ENCODE measurements at places on chromosomes 6 and 20.

DNA sequence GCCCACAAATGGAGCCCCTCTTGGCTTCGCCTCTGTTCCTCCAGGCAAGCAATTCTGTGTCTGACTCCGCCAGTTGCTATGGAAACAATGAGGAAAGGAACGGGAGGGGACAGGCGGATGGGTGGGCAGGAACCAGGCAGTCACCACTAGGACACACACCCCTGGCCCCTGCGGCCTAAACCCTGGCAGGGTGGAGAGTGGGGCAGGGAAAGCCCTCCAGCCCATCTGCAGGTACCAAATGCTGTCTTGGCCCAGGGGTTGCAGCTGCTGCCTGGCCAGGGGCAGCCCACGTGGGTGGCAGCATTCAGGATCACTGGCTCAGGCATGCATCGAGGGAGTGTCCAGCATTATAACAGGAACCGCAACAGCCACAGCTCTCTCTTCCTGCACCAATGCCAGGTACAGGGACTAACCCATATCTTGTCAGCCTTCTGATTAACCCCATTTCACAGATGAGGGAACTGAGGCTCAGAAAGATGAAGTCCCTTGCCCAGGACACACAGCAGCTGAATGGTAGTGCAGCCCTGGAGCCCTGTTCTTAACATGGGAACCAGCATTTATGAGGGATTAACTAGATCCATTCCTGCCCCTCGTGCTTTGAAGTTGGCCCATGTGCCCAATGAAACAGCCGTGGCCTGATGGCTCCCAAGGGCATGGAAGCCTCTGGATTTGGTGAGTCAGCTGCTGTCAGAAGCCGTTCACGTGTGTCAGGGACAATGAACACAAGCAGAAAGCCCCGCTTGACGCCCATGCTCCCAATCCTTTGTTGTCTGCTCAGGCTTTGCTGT is 66.3 kb downstream of the NOL4L start:
- no peak for DNase-seq

- no peak for DNase-seq
These were observed 24.5 kb downstream of the REPS1 start for GRCh38 chr6:138963531-138963930.

DNA sequence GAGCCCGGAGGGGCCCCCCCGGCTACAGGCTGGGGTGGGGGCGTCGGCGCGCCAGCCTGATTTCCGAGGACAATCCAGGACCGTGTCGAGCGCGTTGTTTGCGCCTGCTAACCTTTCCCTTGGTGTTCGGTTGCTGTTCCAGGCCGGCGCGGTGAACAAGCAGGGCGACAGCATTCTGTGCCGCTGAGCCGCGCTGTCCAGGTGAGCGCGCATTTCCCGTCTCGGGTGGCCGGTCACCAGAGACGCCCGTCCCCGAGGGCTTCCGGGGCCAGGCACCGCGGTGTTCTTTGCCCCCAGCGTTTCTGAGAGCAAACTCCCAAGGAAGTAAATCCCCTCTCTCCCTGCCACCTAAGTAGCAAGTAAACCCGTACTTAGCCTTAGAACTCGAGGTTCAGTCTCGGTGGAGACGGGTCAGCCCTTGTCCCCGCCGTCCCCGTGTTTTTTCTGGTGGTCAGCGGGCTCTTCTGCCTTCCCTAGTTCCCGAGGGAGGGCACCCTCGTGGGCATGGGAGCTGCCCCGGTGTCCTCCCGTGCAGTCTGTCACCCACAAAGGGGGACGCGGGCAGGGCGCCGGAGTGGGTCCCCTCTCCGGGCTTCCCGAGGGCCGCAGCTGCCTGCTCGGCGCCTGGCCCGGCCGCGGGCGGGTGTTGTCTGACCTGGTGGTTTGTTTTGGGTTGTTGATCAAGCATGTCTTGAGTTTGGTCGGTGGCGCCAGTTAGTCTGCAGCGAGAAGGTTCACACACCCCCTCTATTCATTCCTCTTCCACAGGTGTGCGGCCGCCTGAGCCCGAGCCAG is 1.5 kb downstream of the ID4 start:
- no peak for DNase-seq

DNA sequence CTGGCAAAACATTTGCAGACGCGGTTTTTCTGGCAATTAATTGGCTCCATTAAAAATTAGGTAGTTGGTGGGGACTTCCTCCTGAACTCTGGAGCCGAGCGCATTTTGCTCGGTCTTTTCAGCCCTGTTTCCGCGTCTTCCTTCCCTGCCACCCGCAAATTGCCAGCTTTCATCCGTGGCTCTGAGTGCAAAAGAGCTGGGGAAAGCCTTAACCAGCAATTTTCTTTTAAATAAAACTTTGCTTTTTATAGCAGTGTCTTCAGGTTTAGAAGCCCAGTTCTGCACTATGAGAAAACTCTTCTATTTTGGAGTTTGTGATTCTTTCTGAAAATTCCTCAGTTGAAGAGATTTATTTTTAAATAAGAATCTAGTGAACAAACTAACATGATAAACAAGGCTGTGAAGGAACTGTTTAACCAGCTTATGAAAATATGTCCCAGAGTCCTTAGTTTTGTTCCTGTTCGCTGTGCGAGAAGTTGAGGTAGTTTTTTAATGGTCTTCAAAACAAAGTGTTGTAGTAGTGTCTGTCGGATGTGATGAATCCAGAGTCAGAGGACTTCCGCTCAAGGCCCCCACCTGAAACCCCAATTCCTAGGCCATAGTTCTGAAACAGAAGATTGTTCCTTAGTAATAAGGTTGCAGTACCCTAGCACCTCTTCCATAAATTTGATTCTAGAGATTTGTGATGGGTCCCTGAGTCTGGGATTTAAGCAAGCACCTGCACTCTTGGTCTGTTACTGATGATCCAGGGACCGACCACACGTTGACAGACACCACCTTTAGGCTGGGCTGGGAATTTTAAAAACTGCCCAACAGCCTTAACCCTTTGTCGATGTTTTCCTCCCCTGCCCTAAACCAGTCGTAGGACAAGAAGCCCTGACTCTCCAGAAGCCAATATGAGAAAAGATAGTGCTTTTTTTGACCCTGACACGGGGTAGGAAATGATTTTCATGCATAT is 950 bp downstream of the KCTD20 start:
- no peak for DNase-seq

DNA sequence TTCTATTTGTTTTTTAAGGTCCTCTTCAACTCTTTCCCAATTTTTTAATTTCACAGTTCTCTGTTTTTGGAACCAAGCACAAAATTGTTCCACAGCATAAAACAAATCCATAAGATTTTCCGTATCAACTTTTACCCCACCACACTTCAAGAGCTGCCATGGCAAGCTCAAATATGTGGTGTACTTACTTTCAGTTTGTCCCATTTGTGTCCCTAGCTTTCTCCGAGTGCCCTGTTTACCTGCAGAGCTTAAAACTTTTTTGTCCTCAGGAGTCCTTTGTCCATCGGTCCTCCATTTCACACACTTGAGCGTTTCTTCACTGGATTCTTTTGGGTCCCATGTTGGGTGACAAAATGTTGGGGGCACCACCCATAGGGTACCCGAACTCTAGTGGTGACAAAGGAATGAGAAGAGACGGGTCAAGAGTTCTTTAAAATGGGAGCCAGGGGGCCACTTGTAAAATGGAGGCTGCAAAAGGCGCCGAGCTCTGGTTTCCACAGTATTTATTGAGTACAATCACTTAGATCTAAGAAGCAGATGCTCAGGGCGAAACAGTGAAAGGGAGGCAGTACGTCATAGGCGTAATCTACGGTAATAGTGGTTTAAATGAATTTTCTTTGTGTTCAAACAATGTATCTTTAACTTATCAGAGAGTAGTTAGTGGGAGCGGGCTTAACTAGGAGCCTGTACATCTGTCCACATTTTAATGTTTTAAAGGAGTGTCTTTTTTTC is 39.8 kb upstream of the SERINC1 start:
- DNase-seq, result no peak

DNA sequence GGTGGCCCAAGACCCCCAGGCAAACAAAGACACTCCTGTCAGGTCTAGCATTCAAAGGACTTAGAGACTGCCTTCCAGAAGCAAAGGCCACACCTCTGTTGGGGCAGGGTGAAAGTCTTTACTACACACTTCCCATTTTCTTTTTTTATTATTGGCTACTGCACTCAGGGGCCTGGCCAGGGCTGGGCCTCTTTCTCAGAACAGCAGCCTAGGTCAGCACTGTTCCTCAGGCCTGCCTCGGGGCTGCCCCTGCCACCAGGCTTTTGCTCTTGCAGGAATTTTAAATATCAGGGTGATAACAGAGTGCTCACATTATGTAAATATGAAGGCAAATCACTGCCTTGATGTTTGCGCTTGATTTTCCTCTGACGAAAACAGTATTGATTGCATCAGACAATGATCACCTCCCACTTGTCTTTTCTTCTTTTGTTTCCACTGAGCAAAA is 18.5 kb downstream of the GSTA4 start:
- DNase-seq, result peak; percentile 45

DNA sequence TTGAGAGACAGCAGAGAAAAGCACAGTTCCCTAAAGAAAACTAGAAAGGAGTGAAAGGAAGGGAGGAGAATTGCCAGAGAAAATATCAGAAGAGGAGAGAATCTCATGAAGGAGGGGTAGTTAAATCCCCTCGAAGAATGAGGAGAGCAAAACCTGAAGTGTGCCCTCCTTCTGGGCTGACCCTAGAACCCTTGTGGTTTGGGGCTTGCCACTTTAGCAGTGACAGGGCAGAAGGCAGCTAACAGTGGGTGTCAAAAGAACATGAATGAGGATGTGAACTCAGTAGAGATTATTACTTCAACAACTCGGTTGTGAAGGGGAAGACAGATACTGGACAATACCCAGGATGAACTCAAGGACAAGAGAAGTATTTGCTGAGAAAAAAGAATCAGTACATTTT is 73.6 kb downstream of the RALGAPA2 start:
- DNase-seq, result no peak

DNA sequence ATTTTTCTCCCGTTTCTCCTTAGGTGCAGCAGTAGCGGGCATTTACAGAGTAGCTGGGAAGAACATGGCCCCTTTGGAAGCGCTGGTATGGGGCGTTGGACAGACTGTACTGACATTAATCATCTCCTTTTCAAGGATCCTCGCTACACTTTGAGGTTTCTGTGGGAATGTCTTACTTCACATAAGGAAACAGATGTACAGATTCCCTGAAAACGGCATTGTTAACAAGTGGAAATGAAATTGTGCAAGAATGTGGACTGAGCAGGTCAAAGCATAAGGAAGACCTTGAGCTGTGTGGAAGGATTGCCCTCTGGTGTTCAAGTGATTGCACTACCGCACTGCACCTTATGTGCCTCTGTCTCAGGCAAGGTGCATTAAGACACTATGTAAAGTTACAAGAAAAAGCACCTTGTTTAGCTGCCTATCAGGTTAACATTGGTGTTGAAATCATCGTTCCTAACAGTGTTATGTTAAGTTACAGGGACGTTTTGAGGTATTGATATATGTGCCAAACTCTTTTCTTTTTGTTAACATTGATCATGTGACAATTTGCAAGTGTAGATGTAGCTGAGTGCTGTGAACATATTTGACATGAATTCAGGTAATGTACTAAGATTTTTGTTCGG is 38.0 kb downstream of the TMEM170B start:
- DNase-seq, result peak; percentile 47

DNA sequence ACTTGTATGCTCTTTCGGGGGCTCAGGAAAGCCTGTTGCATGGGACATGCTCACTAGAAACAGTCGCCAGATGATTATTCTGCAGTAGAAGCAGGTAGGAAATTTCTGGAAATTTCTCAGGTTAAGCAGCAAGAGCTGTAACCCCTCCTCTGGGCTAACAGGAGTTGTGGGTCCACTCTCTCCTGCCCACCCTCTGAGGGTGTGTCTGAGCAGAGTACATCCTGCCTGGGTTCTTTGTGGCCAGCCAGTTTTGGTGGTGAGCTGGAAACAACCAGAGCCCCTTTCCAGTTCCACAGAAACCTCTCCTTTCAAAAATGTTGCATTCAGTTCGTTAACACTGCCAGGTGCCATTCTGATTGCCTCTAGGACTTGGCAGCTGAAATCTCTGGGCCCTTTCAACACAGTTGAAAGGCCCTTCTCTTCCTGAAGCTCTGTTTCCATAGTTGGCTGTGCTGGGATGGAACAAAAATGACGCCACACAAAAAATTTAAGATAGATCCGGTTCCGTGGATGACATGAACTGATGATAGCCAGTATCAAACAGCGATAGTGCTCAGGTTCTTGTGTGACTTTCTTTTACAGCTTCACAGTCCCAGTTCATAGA is 38.5 kb downstream of the PLCG1 start:
- no peak for DNase-seq

DNA sequence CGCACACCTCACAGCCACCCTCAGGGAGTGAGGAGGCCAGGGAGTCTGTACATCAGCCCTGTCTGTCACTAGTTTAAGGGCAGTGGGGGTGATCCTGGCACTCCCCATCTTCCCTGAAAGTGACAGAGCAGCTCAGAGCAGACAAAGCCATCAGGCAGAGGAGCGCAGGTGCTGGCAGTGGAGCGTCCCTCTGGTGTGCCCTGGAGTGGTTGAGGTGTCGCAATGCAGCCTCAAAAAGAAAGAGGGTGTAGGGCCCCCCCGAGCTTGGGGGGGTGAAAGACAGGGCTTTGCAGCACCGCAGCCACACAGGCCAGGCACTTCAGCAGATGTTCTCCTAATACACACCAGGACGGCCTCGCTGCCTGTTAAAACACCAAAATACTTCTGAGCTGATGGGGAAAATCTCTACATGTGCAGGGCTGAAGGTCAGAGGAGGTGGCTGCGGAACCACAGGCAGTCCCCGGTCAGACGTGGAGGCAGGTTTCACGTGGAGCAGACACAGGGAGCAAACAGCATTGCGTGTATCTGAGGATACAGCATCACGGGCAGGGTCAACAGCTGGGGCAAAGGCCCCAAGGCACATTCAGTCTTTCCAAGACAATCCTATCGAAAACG is 69.5 kb downstream of the PREX1 start:
- no peak for DNase-seq

DNA sequence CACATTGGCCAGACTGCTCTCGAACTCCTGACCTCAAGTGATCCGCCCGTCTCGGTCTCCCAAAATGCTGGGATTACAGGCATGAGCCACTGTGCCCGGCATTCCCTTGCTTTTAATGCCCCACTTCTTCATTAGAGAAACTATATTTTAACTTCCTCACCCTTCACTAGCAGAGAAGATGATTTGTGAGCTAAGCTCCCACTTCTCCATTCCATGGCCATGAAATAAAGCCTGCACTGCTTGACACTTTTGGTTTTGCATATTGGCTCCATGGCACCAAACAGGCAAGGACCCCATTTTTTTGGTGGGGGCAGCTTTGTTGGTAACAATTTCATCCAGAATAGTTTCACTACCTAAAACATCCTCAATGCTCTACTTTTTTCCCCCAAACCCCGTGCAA is 145.3 kb downstream of the TFAP2B start:
- no peak for DNase-seq

GRCh38 chr20:1345030-1345755 is 16.3 kb upstream of the SDCBP2 start:
- DNase-seq, result peak; percentile 24

GRCh38 chr6:11833626-11834592 is 55.3 kb upstream of the ADTRP start:
- DNase-seq, result no peak

- no peak for DNase-seq
These were observed 87.4 kb upstream of the JAG1 start for GRCh38 chr20:10761232-10761631.

- DNase-seq, result no peak
These were observed 61.0 kb downstream of the EDN3 start for GRCh38 chr20:59361411-59361810.

- no peak for DNase-seq
These were observed 208.9 kb downstream of the IBTK start for GRCh38 chr6:82038631-82039030.

- no peak for DNase-seq
These were observed 90.0 kb upstream of the IFNGR1 start for GRCh38 chr6:137309078-137309762.

All from stimulated activated CD8-positive, alpha-beta memory T cell treated with anti-CD3 and anti-CD28 coated beads, Interleukin-4, amount 100 ng/mL, for 48 hours (primary cell).